Hematopoietic multipotent progenitor cell treated with erythropoietin and hydrocortisone succinate and interleukin-3 and kit ligand, for 6 days (in vitro differentiated cells): ENCODE measurements at places on chromosomes 6 and 20.

GRCh38 chr20:37567671-37568588, 40.3 kb upstream of the BLCAP start:
- peak; percentile 11 for DNase-seq

DNA sequence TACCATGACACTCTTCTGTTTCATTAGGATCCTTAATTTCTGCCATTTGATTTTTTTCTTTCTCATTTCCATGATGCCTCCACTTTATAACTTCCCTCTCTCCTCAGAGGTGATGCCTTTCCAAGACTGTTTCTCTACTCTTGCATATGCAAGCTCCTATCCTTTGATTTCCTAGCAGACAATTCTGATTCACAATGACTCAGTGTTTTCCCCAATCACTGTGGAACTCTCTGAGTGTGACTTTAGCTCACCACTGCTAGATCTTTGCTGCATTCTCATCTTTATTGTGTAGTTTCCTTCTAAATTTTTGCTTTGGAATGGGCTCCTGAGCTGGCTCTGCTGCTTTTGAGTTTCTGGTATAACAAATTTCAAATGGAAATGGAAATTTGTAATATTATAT, 184.9 kb downstream of the TINAG start:
- no peak for DNase-seq

DNA sequence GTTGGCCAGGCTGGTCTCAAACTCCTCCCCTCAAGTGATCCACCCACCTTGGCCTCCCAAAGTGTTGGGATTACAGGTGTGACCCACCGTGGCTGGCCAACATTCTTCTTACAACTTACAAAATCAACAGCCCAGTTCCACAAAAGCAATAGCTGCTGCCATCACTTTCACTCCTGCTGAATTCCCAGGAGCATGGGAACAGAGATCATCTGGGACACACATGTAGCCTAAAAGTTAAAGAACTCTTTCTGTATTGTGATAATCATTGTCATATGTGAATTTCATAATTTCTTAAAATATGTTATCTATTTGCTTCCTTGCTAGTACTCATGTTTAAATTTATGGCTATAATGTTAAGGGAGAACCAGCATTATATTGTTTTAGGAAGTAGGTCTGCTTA, 51.7 kb downstream of the NCOA6 start:
- no peak for DNase-seq

DNA sequence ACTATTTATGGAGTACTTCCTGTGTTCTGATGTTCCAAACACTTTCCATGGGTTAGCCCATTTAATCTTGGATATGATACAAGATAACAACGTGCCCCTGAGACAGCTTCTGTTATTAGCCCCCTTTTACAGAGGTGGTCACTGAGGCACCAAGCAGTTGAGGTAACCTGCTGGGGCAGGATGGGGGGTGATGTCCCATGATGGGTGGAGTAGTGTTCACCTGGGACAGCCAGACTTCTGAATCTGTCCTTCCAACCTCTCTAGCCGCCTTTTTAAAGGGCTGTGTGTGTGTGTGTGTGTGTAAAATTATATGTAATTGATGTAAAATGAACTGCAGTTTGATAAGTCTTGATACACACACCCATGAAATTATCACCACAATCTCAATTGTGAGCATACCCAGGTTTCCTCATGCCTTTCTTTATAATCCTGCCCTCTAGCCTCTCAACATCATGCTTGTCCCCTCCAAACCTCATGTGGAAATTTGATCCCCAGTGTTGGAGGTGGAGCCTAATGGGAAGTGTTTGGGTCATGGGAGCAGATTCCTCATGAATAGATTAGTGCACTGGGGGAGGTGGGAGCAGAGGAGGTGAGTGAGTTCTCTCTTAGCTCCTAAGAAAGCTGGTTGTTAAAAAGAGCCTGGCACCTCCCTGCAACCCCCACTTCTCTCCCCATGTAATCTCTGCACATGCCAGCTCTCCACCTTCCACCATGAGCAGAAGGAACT, 39.2 kb downstream of the PLAGL2 start:
- no peak for DNase-seq

DNA sequence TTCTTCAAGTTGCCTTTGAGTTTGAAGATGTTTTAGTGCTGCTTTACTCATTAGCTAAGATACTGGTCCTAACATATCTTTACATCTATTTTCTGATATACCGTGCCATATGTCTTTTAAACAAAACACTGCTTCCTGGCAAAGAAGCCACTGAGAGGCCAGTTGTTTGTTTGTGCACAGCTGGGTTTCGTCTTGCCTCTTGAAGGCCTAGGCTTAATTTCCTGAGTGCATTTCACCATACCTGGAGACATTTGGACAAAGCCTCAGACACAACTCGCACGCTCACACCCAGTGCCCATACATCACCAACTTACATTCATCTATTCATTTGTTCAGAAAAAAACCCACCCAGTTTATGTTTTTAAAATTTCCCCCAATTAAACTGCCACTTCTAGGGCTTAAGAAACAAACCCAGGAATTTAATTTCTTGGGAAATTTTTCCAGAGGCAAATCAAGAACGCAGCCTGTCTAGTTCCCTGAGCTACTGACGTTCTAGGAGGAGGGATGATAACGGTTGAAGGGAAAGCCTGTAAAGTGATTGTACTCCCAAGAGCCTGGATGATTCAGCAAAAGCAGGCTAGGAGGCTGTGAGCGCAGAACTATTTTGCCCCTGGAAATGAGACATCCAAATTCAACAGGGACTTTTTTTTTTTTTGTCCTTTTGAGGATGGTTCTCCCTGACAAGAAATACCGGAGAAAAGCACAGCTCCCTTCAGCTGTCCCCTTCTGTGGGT, 77.7 kb downstream of the OLIG3 start:
- DNase-seq = no peak

DNA sequence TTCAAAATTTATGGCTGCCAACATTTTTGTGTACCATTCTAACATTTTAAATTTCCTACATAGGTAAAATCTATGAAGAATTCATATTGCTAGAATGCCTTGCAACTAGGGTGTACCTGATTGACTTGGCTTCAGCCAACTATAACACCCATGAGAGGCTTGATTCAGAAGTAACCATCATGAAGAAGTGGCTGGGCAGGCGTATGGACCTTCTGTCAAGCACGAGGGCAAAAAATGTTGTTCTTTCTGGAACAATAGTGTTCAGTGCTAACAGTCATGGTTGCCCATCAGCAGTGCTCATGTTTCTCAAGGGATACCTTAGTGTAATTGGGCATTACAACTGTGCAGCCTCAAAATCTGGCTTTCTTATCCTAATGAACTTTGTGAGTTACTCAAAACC, 42.9 kb downstream of the ID4 start:
- no peak for DNase-seq

DNA sequence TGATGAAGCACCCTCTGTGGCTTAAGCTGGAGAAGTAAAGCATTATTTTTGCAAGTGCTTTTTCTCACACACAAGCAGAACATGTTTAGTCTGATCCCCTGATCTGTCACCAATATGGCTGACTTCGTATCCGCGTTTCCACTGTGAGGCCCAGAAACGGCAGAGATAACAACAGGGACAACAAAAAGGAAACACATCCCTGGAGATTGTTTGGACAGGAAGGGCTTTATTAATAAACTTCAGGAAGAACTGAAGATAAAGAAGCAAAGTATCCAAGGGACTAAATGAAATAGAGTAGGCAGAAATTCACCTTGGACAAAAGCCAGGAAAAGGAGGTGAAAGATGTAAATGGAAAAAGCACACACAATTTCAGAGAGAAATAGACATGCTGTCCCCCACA, 49.2 kb downstream of the RARS2 start:
- DNase-seq = no peak

DNA sequence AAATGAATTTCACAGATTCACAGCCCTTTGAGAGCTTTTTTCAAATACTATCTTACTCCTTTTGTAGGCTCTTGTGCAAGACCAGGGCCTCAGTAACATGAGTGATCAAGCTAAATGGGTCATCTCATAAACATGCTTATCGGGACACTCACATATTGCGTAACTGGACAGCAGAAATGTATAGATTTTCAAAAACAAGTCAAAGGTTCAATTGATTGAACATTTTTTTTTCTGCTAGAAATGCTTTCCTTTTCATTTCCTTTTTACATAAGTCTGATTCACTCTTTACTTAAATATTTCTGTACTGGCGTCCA, 8.7 kb upstream of the SALL4 start:
- DNase-seq = no peak

GRCh38 chr6:167211295-167211648, 53.5 kb upstream of the GPR31 start:
- DNase-seq = no peak

- no peak for DNase-seq
Measured at GRCh38 chr6:113732384-113732966, 124.7 kb upstream of the MARCKS start.

DNA sequence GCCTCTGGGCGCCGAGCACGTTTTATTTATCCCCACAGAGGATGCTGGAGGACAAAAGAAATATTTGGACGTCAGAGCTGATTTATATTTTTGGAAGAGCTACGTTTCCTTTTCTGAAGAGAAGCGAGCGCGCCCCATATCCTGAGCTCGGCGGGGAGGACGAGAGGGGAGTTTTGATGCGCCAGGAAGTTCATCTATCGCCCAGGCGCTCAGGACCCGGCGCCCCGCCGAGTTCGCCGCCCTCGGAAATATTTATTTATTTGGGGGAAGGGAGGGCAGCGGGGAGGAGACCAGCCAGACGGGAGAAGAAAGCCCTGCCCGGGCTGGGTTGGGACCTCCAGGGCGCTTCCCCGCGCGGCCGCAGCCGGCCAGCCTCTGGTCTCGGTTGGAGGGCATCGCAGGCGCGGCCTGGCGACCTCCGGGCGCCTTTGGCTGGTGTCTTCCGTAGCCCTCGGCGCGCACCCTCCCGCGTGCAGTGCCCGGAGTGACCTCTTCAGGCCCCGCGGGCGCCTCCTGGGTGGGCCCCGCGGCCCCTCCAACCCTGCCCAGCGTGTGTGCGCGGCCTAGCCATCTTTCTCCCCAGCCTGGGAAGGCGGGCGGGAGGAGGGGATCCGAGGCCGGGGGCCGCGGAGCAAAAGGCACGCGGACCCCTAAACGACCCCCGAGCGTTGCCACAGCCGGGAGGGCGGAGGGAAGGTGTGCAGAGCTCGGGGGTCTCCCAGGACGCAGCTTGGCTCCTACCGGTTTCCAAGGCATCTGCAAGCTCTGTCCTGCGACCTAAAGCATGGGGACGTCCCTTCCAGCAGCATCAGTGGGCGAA, 5.4 kb upstream of the FOXF2 start:
- no peak for DNase-seq

- no peak for DNase-seq
Measured at GRCh38 chr20:37162646-37163045, 16.5 kb upstream of the RPN2 start.

GRCh38 chr6:157240059-157240959, 83.0 kb downstream of the TMEM242 start:
- peak; percentile 37 for DNase-seq

- DNase-seq = peak; percentile 55
Measured at GRCh38 chr20:62804021-62804626, 511 bp upstream of the OGFR start.

GRCh38 chr6:125191916-125192609, 38.5 kb downstream of the TPD52L1 start:
- DNase-seq = peak; percentile 81

DNA sequence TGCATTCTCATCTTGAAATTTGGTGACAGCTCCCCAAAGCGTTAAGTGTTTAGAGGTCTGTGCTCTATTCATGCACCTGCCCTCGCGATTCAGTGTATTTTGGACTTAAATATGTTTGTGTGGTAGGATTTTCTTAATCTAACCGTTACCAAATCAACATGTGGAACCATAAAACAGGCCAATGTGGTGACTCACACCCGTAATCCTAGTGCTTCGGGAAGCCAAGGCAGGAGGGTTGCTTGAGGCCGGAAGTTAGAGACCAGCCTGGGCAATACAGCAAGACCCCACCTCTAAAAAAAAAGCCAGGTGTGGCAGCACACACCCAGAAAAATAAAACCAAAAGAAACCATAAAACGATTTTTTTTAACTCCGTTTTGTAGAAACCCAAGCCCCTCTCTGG, 31.5 kb downstream of the PYGB start:
- DNase-seq = no peak

- DNase-seq = no peak
Measured at GRCh38 chr20:21393166-21393565, 4.2 kb downstream of the NKX2-4 start.

- no peak for DNase-seq
Measured at GRCh38 chr6:111677249-111677990, 71.7 kb upstream of the TRAF3IP2 start.

DNA sequence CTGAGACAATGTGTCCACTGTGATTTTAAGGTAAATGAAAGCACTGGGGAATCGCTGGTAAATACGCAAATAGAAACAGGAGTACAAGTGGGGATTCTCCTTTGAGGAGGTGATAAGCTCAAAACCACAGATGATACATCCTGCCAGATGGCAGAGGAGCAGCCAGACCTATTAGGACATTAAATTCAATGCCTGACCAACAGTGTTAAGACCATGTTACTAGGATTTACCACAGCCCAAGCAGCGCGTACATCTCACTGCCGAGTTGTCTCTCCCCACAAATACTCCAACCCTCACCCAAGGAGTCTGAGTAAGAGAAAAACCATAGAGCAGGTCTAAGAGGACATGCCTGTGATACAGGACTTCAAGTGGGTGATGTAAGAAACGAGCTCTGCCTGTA, 68.9 kb upstream of the TULP1 start:
- DNase-seq = peak; percentile 31

DNA sequence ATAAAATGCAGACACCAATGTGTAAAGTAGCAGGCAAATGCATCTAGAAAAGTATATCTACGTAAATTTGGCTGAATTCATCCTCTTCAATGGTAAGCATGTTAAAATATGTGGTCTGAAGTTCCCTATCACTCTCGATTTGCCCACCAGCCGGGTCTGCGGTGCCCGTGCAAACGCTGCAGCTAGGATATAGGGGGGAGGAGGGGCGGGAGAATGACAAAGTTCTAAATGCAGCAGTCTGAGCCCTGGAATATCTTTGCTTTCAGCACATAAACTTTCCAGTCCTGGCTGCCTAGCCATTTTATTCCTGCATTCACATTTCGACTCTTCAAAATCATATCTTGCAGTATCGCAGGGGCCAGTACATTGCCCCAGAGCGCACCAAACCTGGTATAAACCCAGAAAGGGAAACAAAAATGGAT, 708 bp downstream of the NRN1 start:
- no peak for DNase-seq

GRCh38 chr6:79422666-79423065, 114.6 kb downstream of the LCA5 start:
- DNase-seq = no peak

DNA sequence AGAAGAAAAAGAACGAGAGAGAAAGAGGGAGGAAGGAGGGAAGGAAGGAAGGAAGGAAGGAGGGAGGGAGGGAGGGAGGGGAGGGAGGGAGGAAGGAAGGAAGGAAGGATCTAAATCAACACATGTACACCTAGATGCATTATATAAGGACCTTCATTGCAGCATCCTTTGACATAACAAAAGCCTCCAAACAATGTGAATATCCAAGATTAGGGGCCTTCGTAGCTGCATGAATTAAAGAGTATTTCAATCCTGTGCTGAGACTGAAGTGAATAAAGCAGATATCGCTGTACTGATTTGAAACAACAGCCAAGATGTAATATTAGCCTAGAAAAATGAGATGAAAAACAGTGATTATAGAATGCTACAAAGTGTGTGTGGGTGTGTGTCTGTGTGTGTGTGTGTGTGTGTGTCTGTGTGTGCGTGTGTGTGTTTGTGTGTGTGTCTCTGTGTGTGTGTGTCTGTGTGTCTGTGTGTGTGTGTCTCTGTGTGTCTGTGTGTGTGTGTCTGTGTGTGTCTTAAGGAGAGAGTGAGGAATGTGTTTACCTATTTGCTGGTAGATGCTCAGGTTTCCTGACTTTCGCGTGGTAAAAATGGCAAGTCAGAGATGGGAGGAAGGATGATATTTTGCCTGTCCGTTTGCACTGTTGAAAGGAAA, 129.0 kb upstream of the PTPN1 start:
- DNase-seq = no peak
